WTC11 (cell line): ENCODE measurements at places on chromosomes 1 and 21.

DNA sequence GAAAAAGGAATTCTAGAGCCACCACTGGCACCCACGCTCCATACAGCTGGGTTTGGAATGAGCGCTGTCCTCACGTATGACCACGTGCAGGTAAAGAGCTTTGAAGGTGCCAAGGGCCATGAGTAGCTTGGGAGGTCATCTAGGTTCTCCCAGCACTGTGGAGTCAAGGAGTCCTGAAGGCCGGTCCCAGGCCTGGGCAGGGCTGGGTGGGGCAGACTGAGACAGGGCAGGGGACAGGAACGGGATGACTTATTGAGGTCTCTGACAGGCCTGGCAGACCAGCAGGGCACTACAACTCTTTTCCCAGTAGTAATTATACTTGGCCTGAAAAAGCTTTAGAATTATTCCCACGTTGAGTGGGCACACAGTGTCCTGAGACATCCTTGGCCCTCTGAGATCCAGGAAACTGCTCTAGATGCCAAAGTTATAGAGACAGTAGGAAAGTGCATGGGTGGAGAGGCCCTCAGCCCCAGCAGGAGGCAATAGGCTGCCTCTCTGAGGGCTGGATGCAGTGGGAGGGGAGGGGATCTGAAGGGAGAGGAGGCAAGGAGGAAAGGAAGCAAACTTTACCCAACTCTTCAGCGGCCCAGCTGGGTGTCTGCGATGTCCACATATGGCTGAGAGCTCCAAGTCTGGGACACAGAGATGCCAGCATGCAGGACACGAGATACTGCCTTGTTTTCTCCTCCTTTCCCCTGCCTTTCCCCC is 1.8 kb upstream of the CDA start:
- no peak for DNase-seq

DNA sequence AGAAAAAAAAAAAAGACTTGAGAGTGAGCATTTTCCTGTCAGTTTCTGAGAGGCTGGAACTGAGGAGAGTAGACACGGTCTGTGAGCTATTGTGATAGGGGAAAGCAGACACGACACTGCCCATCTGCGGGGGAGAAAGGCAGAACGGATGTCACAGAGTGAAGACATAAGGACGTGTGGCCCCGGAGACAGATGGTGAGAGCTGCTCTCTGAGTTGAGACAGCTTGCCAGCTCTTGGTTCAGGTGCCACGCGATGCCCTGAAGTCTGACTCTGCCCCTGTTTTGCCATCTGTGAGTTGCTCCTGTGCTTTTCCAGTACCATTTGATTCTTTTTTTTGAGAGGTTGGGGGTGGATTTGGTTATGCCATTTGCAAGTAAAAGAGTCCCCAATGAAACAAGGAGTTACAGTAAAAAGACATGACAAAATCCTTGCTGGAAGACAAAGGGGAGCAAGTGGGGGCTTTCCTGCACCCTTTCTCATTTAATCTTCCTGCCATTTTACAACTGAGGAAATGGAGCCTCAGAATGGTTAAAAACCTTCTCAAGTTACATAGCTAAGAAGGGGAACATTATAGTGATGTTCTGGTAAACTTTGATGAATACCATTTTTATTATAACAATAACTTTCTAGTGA is 128.9 kb upstream of the DNAH14 start:
- DNase-seq = peak; percentile 15

- DNase-seq = no peak
Measured at GRCh38 chr1:237108297-237109040, 66.5 kb downstream of the RYR2 start.

- DNase-seq = no peak
Measured at GRCh38 chr1:223706077-223706973, 6.0 kb upstream of the CAPN2 start.

DNA sequence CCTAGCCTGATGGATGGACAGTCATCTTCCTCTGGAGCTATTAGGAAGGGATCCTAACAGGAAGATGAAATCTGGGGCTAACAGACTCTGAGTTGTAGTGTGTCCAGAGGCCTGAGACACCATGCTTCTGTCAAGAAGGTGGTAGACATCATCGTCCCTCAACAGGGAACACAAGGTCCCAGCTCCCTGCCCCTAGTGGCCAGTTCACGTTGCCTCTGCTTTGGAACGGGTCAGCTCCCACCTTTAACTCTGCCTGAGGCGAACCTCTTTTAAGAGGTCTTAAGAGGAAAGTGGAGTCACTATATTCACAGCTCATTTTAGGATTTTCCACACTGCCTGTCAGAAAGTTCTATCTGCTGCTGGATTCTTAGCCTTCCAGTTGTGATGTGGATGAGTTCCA is 28.3 kb downstream of the LRRC71 start:
- peak; percentile 45 for DNase-seq

DNA sequence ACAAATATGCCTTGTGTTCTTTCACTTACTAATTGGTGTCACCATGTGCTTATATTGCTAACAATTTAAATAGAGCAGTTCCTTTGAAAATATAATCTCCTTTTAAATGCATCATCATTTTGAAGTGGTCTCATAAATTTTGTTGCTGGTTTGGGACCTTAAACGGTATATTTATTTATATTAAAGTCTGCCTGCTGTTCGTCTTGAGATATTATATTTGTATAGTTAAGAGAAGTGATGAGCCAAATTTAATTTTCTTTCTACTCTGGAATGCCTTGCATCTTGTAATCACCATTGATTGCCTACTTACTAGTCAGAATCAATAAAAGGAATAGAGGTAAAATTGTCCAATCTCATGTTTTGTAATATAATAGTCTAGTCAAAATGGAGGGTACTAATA is 91.6 kb downstream of the NTNG1 start:
- no peak for DNase-seq

- no peak for DNase-seq
Measured at GRCh38 chr1:227556288-227556687, 7.1 kb upstream of the ZNF678 start.
